Stimulated activated CD4-positive, alpha-beta T cell treated with anti-CD3 and anti-CD28 coated beads, Interleukin-15, amount 100 ng/mL, for 1 hour (primary cell): ENCODE measurements at places on chromosomes 13 and 19.

- no peak for DNase-seq
Observed at GRCh38 chr19:52664461-52664860, 26.3 kb upstream of the ZNF83 start.

DNA sequence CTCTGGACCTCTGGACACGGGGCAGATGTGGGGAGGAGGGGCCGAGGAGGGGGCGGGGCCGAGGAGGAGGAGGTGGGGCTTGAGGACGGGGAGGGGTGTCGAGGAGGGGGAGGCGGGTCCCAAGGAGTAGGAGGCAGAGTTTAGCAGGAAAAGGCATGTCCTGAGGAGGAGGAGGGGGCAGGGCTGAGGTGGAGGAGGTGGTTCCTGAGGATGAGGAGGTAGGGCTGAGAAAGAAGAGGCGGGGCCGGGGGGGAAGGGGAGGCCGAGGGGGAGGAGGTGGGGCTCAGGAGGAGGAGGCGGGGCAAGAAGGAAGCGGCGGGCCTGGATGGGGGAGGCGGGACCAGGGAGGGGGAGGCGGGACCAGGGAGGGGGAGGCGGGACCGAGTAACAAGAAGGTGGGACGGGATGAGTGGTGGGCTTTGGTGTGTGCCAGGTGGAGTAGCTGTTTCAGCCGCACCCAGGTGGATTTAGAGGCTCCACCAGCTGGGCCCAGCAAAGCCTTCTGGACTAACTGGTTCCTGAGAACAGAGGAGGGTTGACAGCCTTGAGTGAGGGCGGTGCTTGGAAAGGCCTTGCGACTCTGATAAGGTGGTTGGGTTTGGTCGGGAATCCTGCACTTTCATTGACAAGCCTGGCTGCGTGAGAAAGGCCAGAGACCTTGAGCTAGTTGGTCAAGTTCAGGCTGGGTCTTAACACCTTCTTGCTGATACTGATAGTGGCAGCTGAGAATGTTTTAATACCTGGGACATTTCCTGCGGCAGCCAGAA is 7.7 kb downstream of the TECR start:
- no peak for DNase-seq

DNA sequence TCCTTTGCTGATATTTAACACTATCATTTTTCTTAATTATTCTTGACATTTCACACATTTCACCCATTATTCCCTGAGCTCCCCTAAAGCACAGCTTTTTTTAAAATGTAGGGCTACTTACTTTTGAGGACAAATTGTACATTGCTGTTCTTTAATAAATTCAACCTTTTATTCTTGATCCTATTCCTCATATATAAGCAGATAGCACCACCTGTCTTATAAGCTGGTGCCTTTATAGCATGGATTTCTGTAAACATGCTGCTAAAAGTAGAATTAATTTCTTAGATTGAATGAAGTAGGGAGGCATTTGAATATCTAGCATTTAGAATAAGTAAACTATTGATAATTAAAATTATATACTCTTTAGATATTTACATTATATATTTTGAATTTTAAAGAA is 603.4 kb upstream of the PCDH9 start:
- no peak for DNase-seq

- DNase-seq = peak; percentile 8
Observed at GRCh38 chr19:12090807-12091206, 26.3 kb downstream of the ZNF844 start.

DNA sequence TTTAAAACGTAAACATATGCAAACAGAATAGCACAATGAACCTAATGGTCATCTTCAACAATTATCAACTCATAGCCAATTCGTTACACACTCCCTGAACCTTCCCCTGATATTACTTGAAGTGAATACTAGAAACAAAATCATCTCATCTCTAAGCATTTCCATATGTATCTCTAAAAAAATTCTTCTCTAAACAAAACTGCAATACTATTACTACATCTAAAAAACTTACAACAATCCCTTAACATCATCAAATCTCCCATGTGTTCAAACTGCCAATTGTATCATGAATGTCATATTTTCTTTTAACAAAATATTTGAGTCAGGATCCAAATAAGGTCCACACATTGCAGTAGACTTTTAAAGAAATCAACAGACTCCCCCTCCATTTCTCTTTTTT is 61.4 kb downstream of the FRY start:
- no peak for DNase-seq

DNA sequence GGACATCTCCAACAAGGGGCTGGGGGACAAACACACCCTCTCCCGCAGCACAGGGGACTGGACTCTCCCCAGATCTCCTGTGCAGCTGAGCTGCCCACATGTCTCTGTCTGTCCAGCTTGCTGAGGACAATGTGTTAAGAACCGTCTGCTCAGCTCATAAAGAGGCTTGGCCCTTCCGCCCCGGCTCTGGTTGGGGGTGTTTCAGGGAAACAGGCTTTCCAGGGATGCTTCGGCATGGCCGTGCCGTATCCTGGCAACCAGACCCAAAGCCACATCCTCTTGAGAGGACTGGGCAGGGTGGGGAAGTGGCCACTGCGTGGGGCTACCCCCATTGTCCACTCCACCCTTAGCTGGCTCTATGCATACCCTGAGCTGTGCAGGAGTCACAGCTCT is 41.1 kb upstream of the CHST8 start:
- no peak for DNase-seq

DNA sequence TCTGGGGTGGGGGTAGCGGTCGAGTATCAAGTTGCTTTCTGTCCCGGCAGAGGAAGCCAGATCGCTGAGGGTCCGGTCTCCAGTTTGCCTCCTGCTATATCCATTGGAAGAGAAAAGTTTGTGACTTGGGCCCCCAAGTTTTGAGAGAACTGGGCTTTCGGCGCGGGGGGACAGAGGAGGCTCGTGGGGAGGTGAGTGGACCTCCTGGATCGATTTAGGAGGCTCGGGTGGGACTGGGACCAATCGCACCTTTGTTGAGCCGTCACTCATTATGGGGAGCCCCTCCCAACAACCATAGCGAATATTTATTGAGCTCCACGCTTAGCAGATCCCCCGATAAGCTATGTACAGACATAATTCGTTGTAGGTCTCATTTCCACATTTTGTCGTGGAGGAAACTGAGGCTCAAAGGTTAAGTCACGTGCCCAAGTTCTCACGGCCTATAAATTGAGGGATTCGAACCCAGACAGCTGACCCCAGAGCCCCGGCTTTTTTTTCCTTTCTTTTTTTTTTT is 909 bp downstream of the RFXANK start:
- no peak for DNase-seq

- no peak for DNase-seq
Observed at GRCh38 chr13:44583137-44583536, 7.0 kb upstream of the TSC22D1 start.

GRCh38 chr13:24161010-24161775 is 673 bp downstream of the SPATA13 start:
- no peak for DNase-seq

GRCh38 chr13:29125934-29126424 is 305.8 kb downstream of the MTUS2 start:
- DNase-seq = no peak

DNA sequence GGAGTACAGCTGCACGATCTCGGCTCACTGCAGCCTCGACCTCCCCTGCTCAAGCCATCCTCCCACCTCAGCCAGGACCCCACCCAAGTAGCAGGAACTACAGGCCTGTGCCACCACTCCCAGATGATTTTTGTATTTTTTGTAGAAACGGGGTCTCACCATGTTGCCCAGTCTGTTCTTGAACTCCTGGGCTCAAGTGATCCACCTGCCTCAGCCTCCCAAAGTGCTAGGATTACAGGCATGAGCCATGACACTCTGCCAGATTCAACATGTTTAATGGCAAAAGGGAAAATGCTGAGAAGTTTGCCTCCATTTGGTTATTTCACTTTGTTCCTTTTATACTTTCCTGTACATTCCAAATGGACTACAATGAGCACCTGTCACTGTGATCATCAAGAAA is 65.8 kb downstream of the ZIC5 start:
- DNase-seq = no peak

GRCh38 chr13:22076658-22077057 is 405.8 kb downstream of the FGF9 start:
- DNase-seq = no peak

- DNase-seq = no peak
Observed at GRCh38 chr13:91408971-91409370, 10.6 kb downstream of the GPC5 start.

- no peak for DNase-seq
Observed at GRCh38 chr13:99269627-99270241, 11.6 kb upstream of the GPR18 start.

GRCh38 chr19:17847538-17848366 is at the start of gene JAK3:
TSS of gene JAK3 (minus strand) at chr19:17847982. CDS start at chr19:17844417, 3,565 bp downstream.
- DNase-seq = peak; percentile 82

DNA sequence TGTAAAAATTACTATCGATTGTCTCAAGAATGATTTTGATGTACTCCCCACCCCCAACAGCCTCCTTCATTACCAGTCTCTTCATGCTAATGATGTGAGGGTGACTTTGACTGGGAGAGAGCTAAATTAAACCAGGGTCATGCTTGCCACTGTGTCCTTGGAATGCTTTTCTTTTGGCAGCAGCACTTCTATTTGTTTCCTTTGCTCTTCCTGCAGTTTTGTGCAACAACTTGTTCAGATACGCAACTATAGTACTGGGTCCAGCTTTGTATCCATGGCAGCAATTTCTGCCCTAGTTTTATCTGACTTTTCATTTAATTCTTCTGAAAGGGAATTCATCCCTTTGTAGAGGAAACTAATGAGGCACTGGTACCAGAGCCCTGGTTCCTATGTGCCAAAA is 2792.1 kb downstream of the PCDH9 start:
- DNase-seq = no peak

DNA sequence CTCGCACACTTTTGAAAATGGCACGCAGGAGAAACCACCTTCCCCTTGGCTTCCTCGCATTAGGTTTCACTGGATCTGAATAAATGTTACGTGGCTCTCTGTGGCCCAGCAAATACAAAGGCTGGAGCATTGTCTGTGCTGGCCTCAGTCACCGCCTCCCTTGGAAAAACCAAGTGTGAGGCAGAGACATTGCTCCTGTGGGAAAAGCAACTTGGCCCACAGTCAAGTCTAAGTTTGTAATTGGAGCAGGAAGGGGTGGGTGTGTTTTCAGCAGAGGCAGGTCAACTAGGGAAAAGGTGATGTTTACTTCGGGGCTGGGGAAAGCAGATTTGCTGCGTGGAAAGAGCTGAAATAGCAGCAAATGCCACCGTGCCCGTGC is 101.6 kb downstream of the IRS2 start:
- no peak for DNase-seq

DNA sequence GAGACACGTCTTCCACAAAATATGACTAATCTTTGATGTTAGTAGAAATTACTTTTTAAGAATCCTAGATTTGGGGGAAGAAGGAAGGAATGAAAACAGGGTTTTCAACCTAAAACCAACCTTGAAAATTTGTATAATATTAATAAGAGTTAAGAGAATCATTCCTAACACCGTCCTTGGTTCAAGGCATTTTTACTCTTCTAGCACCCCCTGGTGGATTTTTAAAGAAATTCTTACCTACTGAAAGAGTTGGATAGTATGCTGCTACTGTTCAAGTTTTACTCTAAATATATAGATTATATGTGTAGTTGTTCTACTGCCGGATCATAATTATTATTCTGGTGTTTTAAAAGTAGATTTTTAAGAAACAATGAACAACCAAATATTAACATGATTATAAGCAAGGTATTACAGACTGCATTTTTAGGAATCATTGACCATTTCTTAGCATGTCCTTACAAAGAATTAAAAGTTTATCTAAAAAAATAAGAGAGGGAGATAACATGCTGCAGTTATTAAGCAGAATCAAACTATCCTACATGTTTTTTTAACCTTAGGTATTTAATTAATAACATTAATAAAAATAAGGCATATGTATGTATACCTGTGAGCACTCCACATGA is 7.4 kb upstream of the SLITRK6 start:
- no peak for DNase-seq

- no peak for DNase-seq
Observed at GRCh38 chr19:49554701-49555181, 25.6 kb downstream of the NOSIP start.

DNA sequence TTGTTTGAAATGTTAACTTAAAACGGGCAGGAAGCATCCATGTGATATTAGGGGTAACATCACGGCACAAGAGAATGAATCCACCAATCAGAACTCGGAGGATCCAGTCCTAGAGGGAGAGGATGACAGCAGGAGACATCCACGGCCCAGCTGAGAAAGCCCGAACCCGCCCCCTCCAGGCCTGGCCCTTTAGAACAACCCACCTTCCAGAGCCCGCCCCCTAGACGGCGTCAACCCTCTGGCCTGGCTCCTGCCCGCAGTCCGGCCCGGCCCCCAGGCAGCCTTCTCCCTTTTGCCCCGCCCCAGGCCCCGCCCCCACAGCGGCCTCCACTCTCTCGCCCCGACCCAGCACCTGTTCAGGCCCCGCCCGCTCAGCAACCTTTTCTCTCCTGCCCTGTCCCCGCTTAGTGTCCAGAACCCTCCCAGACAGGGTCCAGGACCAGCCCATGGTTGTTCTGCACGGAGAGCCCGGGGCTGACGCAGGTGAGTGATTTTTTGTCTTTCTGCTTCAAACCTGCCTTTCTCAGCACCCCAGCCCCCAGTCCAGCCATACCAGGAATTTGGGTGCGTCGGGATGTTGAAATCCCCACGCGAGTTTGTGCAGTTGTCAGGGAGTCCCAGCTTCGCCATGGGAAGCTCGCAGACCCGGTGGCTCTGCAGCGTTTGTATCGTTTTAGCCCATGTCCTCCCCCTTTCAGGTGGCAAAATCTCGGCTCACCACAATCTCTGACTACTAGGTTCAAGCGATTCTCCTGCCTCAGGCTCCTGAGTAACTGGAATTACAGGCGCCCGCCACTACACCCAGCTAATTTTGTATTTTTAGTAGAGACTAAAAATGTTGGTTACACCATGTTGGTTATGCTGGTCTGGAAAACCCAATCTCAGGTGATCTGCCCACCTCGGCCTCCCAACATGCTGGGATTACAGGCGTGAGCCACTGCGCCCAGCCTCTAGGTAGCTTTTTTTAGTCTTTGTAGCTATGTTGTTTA is 16.1 kb downstream of the ZNF816 start:
- no peak for DNase-seq

GRCh38 chr19:49933643-49934042 is 4.3 kb upstream of the NUP62 start:
- no peak for DNase-seq

GRCh38 chr19:5877882-5878281 is 7.5 kb upstream of the FUT5 start:
- no peak for DNase-seq
